ENCODE measurements at places on chromosomes 16 and 17.

- no peak for DNase-seq
Measured at GRCh38 chr17:65061646-65062045, 5.1 kb upstream of the GNA13 start.

DNA sequence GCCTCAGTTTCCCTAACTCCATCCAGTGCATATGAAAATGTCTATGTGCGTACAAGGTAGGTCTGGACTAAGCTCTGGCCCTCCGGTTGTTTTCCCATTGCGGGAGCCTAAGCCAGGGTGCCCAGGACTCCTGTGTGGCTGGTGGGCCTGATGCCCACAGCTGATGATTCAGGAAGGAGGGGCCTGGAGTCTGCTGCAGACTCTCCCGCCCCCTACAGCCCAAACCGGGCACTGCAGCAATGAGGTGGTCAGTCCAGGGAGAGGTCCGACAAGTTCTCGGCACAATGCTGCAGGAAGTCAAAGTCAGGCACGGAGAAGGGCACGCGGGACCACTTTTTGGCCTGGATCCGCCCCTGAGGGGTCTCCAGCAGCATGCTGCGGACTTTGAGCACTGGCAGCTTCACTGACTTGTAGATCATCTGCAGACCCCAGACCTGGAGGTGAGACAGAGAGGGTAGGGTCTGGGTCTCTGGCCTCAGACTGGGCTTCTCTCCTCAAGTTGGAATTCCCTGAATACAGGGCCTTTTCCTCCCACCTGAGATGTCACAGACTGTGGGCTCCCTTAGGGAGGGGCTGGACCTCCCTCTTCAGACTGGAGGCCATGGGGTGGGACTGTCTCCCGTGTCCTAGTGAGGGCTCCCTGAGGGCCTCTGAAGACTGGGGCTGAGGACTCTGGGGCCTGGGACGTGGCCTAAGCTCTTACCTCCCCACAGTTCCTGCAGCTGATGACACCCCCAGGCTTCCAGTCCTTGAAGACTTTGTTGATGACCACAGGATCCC, 3.4 kb upstream of the ZNF385C start:
- no peak for DNase-seq

DNA sequence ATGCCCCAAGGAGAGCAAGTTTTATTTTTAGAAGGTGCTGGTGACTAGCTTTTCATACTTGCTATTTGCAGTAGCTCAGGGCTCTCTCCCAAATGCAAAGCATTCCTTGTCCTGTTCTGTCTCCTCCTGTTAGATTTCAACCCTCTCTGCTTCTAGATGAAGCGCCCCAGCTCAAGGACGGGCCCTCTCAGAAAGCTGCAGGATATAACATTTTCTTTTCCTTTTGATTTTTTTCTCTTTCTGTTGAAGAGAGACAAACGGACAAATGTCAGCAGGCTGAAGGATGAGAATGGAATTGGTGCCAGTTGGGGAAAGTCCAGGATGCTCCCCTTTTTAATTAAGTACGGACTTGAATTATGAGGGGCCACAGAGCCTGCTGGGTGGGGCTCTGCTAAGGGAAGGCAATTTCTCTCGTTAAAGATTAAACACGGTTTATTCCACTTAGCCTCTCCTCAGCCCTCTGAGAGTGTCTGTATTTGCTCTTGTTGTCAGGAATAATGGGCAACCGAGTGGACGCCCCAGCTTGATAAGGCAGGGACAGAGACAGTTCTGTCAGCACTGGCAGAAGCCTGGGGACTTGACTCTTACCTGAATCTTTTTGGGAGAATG, 6.2 kb upstream of the ETV4 start:
- DNase-seq, result no peak

- no peak for DNase-seq
Measured at GRCh38 chr16:69839798-69840409, 77.8 kb downstream of the WWP2 start.

- DNase-seq, result no peak
Measured at GRCh38 chr17:6753546-6753945, 2.3 kb upstream of the XAF1 start.

GRCh38 chr17:76271669-76272540, 6.8 kb downstream of the UBALD2 start:
- no peak for DNase-seq

DNA sequence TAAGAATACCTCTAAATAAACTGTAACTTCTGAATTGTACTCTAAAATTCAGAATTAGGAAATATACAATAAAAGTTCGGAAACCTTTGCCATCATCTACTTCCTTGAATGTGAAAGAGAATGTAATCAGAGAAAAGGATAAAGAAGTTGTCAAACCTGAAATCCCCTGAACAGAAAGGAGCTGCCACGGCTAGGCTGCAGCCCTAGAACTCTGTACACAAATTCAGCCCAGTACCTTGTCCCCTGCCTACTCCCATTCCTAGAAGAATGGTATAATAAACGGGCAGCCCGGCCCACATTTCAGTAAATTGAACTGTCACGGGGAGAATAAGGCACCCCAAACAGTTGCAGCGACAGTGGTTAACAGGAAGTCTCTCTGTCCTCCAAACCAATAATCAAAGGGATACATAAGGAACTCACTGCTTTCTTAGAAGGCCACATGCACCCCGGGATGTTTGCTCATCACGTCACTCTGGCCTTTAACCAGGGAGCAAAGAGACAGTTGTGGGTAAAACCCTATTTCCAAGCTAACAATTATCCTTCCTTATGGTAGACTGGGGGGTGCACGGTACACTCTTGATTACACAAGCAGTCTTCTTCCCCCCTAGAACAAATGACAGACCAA, 24.3 kb upstream of the RFFL start:
- DNase-seq, result peak; percentile 58

DNA sequence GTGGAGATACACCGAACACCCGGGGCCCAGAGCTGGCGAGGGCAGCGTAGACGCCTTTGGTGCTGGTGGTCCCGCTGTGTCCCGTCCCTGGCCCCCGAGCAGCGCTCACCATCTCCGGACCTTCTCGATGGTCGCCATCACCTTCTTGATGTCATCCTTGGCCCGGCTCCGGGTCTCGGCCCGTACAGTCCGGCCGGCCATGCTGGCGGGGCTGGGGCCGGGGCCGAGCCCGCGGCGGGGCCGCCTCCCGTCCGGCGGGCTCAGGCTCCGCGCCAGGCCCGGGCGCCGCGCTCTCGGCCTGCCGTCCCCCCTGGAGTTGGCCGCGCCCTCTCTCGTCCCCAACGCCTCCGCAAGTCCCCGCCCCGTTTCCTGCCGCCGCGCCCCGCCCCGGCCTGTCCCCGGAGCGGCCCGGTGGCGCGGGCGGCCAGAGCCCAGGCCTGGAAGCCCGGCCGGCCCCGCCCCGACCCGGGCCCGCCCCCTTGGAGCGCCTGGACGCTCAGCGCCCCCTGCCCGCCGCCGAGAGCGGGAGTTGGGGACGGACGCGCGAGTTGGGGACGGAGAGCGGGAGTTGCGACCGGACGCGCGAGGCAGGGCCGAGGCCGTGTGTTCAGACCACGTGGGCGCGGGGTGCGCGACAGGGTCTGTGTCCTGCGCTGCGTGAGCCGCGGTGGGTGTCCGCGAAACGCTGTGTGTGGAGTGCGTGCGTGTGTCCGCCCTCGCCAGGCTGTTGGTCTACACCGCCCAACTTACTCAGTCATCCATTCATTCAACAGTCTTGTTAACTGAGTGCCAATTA, at the start of gene BCL7C:
TSS of gene BCL7C (minus strand) at position 334 of the 796 bp plus-strand sequence. CDS start at position 201, 133 bp downstream.
- peak; percentile 55 for DNase-seq

GRCh38 chr16:56047307-56048234, 143.7 kb upstream of the GNAO1 start:
- no peak for DNase-seq

DNA sequence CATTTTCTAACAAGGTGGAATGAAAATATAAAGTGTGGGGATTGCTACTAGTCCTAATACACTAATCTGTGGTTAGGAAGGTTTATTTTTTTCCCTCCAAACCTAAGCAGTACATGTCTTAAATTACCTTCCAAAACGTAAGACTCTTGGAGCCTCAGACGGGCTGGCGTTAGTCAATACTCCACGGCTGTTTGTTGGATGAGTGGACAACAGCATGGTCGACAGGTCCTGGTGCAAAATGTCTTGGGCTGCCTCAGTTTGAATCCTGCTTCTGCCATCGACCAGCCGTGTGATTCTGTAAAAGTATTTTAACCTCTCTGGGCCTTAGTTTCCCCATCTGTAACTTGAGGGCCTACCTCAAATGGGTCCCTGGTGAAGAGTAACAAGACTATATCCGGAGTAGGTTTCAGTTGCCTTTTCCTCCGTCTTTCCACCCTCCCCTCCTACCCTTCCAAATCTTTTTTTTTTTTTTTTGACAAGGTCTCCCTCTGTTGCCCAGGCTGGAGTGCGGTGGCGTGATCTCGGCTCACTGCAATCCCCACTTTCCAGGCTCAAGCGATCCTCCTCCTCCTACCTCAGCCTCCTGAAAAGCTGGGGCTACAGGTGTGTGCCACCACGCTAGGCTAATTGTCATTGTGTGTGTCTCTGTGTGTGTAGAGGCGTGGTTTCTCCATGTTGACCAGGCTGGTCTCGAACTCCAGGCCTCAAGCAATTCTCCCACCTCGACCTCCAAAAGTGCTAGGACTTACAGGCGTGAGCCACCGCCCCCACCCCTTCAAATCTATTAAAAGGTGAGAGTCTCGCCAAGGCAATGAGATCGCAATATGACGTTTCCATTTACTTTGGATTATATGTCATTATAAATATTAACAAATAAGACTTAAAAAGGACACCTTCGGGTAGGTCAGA, 5.8 kb downstream of the SCGB1C2 start:
- DNase-seq, result no peak

DNA sequence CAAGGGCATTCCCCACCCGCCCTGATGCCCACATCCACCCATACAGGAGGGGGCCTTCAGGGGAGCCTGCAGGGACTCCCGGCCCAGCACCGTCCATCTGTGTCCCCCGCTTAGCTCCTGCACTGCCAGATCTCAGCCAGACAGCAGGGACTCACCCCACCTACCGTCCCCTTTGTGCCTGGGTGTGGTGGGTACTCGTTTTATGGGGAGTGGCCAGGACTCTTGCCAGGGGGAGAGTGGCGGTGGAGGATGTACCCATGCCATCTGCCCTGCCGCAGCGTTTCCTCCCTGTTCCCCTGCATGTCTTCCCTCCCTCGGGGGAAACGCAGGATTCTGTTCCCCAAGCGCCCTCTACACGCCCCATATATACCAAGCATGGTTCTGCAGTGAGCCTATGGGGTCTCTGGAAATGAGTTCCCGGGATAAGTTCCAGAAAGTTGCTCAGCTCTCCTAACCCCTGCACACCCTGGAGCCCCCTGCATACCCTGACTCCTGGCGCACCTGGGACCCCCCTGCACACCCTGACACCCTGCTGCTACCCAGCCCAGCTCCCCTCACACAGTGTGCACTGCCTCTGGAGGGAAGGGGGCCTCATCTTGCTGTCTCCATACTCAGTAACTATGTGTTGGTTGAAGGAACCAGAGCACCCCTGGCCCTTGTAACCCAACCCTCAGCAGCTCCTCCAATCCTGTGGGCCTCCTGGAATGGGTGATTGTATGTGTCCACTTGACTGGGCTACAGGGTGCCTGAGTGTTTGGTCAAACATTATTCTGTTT, 4.2 kb upstream of the MAFG start:
- DNase-seq, result no peak

DNA sequence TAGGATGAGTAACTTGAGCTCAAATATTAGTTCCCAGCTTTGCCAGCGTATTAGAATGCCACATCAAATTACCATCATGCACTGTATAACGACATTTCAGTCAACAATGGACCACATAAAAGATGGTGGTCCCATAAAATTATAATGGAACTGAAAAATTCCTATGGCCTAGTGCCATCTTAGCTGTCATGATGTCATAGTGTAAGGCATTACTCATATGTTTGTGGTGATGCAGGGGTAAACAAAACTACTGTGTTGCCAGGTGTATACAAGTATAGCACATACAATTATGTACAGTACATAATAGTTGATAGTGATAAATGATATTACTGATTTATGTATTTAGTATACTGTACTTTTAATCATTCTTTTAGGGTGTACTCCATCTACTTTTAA, 54.4 kb upstream of the NETO2 start:
- no peak for DNase-seq

GRCh38 chr17:29578626-29579485, 10.4 kb downstream of the TP53I13 start:
- DNase-seq, result no peak

- DNase-seq, result no peak
Measured at GRCh38 chr16:81600275-81600674, 155.7 kb downstream of the CMIP start.

DNA sequence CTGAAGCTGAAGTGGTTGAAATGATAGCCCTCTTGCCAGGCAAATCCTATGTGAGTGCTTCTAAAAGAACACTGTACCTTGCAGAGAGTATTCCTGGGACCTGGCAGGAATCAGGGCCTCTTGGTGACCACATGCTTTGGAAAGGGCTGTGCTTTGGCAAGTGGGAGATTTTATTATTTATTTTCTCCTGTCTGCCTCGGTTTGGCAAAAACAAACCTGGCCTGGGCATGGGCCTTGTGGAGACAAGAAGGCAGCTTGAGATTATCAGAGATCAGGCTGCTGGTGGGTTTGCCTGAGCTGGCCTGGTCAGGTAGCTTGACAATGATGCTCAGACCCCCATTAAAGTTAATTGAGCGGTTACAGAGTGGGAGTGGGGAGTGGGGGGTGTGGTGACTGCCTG, 24.6 kb downstream of the ABCC1 start:
- DNase-seq, result no peak

- no peak for DNase-seq
Measured at GRCh38 chr17:16649585-16649984, 4.1 kb downstream of the ZNF624 start.

DNA sequence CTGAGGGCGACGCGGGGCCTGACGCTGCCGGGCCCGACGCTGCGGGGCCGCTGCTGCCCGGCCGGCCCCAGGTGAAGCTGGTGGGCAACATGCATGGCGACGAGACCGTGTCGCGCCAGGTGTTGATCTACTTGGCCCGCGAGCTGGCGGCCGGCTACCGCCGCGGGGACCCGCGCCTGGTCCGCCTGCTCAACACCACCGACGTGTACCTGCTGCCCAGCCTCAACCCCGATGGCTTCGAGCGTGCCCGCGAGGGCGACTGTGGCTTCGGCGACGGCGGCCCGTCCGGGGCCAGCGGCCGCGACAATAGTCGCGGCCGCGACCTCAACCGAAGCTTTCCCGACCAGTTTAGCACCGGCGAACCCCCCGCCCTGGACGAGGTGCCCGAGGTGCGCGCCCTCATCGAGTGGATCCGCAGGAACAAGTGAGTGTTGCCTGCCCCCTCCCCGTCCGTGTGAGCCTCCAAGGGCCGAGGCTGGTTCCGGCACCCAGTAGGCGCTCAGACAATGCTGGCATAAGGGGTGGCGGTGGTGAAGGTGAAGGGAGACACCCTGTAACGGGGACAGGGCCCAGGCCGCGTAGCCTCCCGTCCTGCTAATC, 676 bp downstream of the CPD start:
- no peak for DNase-seq

DNA sequence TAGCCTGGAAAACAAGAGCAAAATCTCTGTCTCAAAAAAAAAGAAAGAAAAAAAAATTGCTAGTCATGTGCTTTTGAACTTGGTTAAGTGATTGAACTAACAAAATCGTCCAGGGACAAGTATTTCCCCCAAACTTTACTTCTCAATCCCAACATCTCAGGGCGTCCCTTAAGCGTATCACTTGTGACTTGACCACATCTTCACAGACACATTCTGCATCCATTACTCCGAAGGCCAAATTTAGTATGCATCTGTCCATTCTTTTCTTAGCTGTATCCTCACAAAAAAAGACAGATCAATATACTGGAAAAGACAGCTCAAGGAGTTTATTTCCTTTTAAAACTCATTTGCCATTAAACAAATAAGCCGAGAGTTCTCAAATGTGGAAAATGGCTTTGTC, 5.9 kb upstream of the JPT1 start:
- DNase-seq, result no peak

- DNase-seq, result no peak
Measured at GRCh38 chr16:87832741-87833502, 36.4 kb downstream of the SLC7A5 start.
